Stimulated activated CD8-positive, alpha-beta memory T cell treated with anti-CD3 and anti-CD28 coated beads, Interleukin-15, amount 100 ng/mL, for 48 hours (primary cell): ENCODE measurements at places on chromosomes 5 and 9.

DNA sequence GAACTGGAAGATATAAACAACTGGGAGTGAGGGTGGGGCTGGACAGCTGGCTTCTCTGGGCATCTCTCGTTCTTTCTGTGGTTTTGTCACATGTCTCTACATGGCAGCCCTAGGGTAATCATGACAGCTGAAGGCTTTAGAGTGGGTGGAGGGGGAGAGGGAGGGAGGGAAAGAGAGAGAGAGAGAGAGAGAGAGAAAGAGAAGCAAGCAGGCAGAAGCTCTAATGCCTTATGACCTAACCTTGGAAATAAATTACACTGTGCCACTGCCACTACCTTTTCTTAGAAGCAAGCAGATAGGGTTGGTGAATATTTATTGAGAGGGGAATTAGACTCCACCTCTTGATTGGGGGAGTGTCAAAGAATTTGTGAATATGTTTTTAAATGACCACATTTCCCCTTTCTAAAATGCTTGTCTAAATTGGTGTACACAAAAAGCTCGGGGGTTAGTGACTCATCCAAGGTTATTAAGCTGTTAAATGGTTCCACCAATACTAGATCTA, 2.6 kb upstream of the DAPK1 start:
- no peak for DNase-seq

DNA sequence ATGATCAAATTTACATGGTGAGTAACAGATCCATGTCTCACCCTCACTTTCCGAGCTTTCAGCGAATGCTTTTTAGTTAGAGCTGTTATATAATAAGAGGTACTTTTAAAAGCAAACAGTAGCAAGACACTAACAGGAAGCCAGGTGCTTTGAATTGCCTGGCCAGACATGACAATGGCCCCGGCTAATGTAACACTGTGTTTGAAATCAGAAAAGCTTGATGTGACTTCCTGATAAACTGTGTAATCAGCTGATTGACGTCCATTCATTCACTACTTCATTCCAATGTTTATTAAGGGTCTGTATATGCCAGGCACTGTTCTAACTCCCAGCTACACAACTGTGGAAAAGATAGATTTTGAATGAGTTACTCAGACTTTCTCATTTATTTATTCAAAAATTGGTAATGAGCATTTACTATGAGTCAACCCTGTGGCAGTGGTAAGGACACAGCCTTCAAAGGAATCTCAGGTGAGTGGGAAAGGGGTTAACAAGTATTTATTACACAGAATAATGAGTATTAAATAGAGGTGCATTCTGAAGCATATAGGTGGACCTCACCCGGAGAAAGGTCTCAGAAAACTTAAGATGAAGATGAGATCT, 26.6 kb downstream of the DPYSL3 start:
- DNase-seq, result no peak

DNA sequence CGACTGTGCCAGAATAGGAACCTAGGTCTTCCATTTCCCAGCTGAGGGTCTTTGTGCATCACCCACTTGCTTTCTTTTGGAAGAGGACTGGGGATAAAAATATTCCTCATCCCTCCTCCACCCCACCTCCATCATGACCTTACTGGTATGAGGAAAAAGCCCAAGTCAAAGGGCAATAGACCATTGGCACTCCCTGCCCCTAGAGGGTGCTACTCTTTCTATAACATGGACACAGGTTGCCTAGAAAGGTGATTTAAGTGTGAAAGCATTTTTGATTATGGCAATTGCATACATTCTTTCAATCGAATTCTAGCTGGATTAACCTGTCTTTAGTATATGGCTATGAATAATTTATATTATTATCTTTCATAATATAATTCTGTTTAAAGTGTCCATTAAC, 22.8 kb upstream of the ZNF618 start:
- DNase-seq, result no peak

DNA sequence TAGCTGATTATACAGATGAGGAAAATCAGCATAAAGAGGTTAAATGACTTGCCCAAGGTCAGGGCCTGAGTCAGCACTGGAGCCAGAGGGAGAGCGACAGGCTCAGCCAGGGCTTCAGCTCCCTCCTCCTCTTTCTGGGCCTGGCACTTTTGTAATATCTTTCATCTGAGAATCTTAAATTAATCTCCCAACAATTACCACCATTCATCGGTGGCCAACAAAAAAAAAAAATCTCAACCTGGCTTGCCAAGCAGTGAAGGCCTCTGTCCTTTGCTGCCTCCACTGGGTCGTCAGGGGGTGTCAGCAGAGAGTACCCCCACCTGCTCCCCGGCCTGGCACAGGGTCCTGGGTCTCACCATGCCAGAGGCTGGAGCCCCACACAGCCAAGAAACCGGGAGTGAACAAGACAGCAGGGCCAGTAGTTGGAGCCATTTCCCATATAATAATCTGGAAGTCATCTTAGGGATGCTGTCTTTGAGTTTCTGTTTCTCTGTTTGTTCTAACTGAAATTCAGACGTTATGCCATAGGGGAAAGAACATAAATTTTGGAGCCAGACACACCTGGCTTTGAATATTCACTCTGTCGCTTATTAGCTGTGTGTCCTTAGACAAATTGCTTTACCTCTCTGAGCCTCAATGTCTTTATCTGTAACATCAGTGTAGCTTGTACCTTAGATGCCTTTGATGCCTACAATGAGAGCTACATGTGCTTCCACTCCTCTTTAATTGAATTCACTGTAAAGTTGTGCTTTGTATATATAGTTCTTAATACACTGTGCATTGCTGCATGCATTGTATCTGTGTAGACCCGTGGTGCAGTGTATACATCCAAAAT, 299.9 kb upstream of the MSX2 start:
- DNase-seq, result no peak

- DNase-seq, result no peak
These were observed 15.8 kb downstream of the PSMB7 start for GRCh38 chr9:124399323-124399967.

- no peak for DNase-seq
These were observed 130.6 kb upstream of the ANKH start for GRCh38 chr5:15002173-15002572.

DNA sequence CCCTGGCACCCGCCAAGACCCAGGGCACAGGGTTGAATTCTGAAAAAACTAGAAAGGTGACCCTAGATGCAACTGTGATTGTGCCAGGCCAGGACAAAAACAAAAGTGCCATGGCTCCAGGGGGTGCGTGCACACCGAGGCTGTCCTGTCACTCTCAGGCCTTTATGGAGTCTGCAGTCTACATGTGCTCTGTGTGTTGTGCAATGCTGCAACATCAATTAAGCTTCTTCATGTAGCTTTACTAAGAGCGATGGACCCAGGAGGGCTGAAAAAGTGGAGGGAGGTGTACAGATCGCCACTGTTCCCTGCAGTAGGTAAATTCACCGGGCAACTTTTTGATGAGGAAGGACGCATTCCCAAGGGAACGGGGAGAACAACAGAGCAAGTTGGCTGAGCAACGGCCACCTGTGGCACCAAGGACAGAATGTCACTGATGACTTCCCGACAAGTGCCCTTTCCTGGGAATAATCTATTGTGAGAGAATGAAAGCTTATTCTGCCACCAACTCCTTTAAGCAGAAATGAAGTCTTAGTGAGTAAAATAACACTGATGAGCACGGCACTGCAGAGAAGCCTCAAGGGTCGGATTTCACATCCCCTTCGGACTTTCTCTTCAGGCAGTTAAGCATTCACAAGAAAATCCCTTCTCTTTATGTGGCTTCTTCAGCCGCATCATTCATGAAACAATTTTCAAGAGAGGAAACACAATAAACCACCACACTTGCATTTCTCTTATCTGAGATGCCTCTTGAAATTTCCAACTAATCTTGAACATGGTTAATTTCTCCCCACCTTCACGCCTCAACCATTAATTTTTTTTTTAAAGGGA, 149.6 kb downstream of the DROSHA start:
- no peak for DNase-seq

DNA sequence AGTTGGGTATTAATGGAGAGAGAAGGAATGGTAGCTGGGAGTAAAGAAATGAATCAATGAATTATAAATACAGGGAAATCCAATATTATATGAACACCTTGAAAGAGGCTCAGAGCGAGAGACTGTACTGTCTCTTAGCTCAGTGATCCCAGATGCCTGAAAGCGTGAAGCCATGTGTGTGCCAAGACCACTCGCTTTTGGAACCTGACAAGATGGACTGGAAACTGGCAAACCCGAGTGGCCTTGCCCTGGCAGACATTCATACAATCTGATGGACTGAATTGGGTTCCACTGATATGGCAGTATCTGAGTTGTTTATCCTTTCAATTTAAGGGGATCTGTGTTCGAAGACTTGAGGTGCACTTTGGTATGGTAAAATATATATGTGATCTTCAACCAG, 170.3 kb downstream of the ERCC6L2 start:
- no peak for DNase-seq

DNA sequence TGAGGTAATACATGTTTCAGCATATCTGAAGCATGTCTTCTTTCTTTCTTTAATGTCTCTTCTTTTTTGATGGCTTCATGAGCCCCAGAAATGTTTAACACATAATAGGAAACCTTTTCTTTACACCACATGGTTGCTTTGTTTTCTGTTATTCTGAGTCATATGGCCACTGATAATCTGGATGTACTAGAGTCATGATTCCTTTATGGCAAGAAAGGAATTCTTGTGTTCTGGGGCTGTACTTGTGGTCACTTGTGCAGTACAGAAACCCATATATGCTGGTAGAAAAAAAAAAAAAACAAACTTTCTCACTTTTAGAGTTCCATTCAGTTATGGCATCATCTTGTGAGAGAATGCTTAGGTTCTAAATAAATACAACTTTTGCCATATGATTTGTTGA, 1669.3 kb upstream of the CDH9 start:
- no peak for DNase-seq

DNA sequence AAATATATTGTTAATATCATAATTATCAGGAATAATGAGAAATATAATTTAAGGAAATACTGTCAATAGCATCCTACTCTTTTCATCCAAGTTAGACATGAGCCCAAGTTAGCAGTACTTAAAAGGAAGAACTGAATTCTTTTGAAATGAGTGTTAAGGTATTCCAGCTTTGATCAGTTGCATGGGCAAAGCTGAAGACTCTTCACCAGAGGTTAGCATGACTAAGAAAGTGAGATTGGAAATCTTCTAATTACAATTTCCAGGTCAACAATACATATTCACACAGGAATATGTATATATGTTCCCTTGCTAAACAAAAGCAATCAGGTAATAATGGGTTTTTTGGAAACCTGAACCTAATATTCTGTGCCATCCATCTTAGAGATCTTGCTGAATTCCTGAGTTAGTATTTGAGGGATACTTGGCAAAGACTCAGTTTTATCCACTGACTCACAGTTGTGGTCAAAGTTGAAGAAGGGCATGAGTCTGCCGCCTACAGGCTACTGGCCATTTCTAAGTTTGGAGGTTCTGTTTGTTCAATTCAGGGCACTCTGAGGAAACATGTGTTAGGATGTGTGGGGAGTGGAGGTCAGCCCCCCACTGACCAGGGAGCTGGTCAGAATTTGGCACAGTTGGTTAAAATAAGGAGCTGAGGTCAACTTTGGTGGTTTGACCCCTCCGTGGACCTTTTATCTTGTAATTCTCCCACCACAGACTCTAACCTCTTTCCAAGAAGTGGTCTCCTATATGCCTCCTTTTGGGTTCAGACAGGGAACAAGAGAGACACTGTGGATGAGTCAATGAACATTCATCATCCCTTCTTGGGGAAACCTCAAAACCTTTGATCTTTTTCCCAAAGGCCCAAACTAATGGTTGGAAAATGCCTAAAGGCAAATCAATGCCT, 118.3 kb downstream of the PIK3R1 start:
- DNase-seq, result no peak

- peak; percentile 50 for DNase-seq
These were observed at the start of gene ROR2 for GRCh38 chr9:91949946-91950664. ROR2 (minus strand) TSS chr9:91950228.

GRCh38 chr9:80554301-80554700, 982.5 kb downstream of the TLE4 start:
- no peak for DNase-seq

DNA sequence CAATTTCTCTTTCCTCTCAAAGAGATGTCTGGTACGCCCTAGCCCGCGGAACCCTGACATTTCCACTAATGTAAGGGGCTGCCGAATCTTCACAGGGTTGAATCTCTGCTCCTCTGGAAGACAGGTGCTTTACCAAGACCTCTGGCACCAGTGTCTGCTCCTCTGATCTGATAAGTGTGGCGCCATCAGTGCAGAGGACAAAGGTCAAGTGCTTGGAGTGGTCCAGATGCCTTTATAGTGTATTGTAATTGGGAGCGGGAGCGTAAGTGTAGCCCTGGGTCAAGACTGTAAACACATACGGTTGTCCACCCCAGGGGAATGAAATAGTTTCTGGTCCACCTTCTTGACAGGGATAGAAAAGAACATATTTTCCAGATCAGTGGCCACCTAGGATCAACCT, 17.7 kb downstream of the ADAMTSL2 start:
- DNase-seq, result no peak

- no peak for DNase-seq
These were observed 62.8 kb downstream of the NTNG2 start for GRCh38 chr9:132224645-132225044.

- peak; percentile 43 for DNase-seq
These were observed 18.0 kb downstream of the MGAT1 start for GRCh38 chr5:180784497-180785097.

DNA sequence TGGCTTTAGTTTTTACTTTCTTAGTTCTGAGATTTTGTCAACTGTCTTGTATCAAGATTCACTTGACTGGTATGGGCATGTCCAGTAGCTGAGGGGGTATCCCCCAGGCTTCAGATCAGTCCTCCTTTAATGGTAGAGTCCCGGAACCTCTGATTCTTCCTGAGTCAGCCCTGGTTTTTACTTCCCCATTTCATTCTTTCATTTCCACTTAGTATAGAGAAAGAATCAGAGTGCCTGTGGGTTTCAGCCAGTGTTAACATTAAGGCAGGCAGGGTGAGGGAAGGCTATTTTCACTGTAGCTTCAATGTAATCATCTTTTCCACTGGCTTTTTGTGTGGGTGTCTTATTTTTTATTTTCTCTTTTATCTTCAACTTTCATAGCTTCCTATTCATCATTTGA, 8.3 kb upstream of the COMMD10 start:
- no peak for DNase-seq

DNA sequence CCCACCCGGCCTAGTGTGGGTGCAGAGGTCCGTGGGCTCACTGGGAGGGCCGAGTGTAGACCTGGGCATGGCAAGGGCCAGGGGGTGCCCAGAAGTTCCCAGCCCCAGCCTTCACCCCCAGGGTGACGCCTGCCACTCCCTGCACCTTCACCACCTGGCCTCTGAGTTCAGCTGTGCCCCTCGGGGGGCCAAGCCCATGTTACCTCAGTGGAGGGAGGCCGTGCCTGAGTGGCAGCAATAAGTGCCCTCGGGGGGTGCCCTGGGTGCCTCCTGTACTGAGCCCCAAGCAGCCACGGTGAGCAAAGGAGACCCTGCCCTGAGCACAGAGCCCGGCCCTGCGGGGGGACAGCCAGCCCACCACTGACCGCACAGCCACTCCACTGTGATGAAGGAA, 10.3 kb upstream of the FCN2 start:
- DNase-seq, result no peak

GRCh38 chr5:78003450-78003849, 227.3 kb upstream of the TBCA start:
- no peak for DNase-seq
